ENCODE measurements at places on chromosomes 3 and 15. TPM values are rescaled to one million over a fixed set of nuclear protein-coding genes. Genes with fewer than 3 reads are reported as not detected.

Gene GABRR3
- not detected for total RNA-seq

Gene SYNPR
- total RNA-seq = not detected

Gene MON1A
- total RNA-seq = 19.2 TPM

Gene TMEM158
- total RNA-seq = 40.3 TPM

Gene TTC23
- total RNA-seq = 17.8 TPM

Gene FEZF2
- not detected for total RNA-seq

Gene OSTN
- total RNA-seq = 10.4 TPM

Gene LARP6
- 49.0 TPM for total RNA-seq

Gene PODXL2
- 2.5 TPM for total RNA-seq

Gene RETNLB
- not detected for total RNA-seq

Gene GNAT1
- not detected for total RNA-seq

Gene TLNRD1
- total RNA-seq = 10.5 TPM

Gene LYZL4
- 0.19 TPM for total RNA-seq

Gene ULK3
- total RNA-seq = 16.3 TPM

Gene IL1RAP
- 11.9 TPM for total RNA-seq

Gene MUC13
- not detected for total RNA-seq

Gene ADPRH
- 5.6 TPM for total RNA-seq

Gene DNAH12
- 0.28 TPM for total RNA-seq

Gene TEX55
- total RNA-seq = not detected

Gene ZNF662
- total RNA-seq = 0.85 TPM

Gene DPH6
- total RNA-seq = 12.1 TPM

Gene CASR
- not detected for total RNA-seq

Gene CIP2A
- 7.0 TPM for total RNA-seq

Gene ARNT2
- 7.6 TPM for total RNA-seq

Gene TRH
- under 0.01 TPM for total RNA-seq

Gene SLC25A36
- 118 TPM for total RNA-seq

Gene ZKSCAN7
- total RNA-seq = 5.2 TPM

Gene CDCP1
- 37.5 TPM for total RNA-seq

Gene SUSD5
- 11.3 TPM for total RNA-seq

Gene CTDSPL2
- total RNA-seq = 71.1 TPM

Gene GHSR
- not detected for total RNA-seq

Gene GRAMD1C
- 7.5 TPM for total RNA-seq

Gene UBAP1L
- 1.1 TPM for total RNA-seq

Gene SPSB4
- not detected for total RNA-seq

Gene PTPRG
- 18.6 TPM for total RNA-seq

Gene SEMA5B
- under 0.01 TPM for total RNA-seq

Gene ALPK3
- 3.3 TPM for total RNA-seq

Gene C3orf22
- total RNA-seq = not detected
